ENCODE measurements at places on chromosomes 7 and 10. TPM values are rescaled to one million over a fixed set of nuclear protein-coding genes. Genes with fewer than 3 reads are reported as not detected.

AGAP5 gene
- 10.3 TPM for total RNA-seq

MYL10 gene
- not detected for total RNA-seq

SORCS1 gene
- not detected for total RNA-seq

SPDYE11 gene
- not detected for total RNA-seq

SPDYE1 gene
- not detected for total RNA-seq

MLXIPL gene
- not detected for total RNA-seq

AKR1C1 gene
- total RNA-seq, result 0.66 TPM

SMNDC1 gene
- 44.2 TPM for total RNA-seq

WIPF3 gene
- total RNA-seq, result not detected

PNLIPRP3 gene
- total RNA-seq, result not detected

TLX1 gene
- not detected for total RNA-seq

C10orf105 gene
- 0.34 TPM for total RNA-seq

AKR1C8 gene
- not detected for total RNA-seq

PLXDC2 gene
- total RNA-seq, result not detected

ADAM8 gene
- 124 TPM for total RNA-seq

NRCAM gene
- 1.0 TPM for total RNA-seq

MYO3A gene
- not detected for total RNA-seq

UNCX gene
- not detected for total RNA-seq

ANLN gene
- 52.5 TPM for total RNA-seq

WNT2 gene
- total RNA-seq, result not detected

PTF1A gene
- total RNA-seq, result not detected

TACC2 gene
- not detected for total RNA-seq

MRPS17 gene
- total RNA-seq, result 16.6 TPM

RASSF4 gene
- 1.0 TPM for total RNA-seq

PPP1R17 gene
- not detected for total RNA-seq

GNG11 gene
- not detected for total RNA-seq

RAMP3 gene
- not detected for total RNA-seq

KAT6B gene
- total RNA-seq, result 20.0 TPM

NCF1 gene
- total RNA-seq, result 0.78 TPM

ITPRIP gene
- total RNA-seq, result 20.3 TPM

SEC31B gene
- 36.0 TPM for total RNA-seq

RHOBTB1 gene
- total RNA-seq, result 0.21 TPM

HOXA5 gene
- total RNA-seq, result not detected

CEP55 gene
- 67.8 TPM for total RNA-seq

NRBF2 gene
- total RNA-seq, result 24.1 TPM

CRYGN gene
- not detected for total RNA-seq

GPR141 gene
- not detected for total RNA-seq

LMTK2 gene
- total RNA-seq, result 10.0 TPM

AOAH gene
- 10.0 TPM for total RNA-seq

LAMB4 gene
- total RNA-seq, result not detected

CALML5 gene
- total RNA-seq, result not detected

PODXL gene
- 0.49 TPM for total RNA-seq

SHH gene
- total RNA-seq, result not detected

FUOM gene
- total RNA-seq, result 28.3 TPM

SPDYE5 gene
- total RNA-seq, result not detected

HOXA6 gene
- total RNA-seq, result not detected

TCF7L2 gene
- total RNA-seq, result 0.87 TPM

TMEM213 gene
- not detected for total RNA-seq

ORC5 gene
- 23.5 TPM for total RNA-seq

OR6B1 gene
- total RNA-seq, result not detected

PRXL2A gene
- 15.0 TPM for total RNA-seq

Measured in activated CD4-positive, alpha-beta T cell treated with anti-CD3 and anti-CD28 coated beads for 36 hours (primary cell).